ENCODE measurements at places on chromosomes 3 and 15.

GRCh38 chr3:187518207-187518606 is 150.0 kb downstream of the RTP4 start:
- DNase-seq, result no peak

DNA sequence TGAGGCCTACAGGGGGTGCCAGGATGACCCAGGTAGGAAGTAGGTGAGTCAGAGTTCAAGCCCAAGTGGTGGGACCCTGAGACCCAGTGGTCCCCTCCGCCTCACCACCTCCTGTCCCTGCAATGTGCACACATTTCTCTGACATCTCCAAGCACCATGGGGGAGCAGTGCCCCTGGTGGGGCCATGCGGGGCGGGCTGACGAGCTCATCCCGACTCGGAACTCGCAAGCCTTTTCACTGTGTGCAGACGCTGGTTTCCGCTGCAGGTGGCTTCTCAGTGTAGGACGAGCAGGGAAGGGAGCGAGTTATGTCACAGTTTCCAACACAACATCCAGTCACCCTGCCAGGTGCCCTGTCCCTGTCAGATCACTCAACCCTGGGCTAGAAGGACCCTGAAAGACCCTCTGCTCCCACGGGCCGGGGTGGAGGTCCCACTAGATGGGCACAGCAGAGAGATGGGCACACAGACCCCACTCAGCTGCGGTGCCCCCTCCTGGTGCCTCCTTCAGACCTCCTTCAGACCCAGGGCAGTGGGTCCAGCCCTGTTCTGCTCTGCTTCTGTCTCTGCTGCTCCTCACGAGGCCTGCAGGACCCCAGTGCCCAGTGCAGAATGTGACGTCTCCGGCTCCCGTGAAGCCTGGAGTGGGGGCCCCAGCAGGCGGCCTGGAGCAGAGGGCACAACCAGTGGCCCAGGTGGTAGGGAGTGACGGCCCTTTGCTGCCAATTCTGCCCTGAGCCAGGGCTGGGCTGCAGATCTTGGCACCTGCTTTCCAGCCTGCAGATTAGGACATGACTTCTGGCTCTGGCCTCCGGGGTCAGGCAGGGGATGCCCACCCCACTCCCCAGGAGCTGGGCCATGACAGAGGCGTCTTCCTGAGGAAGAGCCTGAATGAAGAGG is 102.0 kb upstream of the RPL32 start:
- DNase-seq, result no peak

GRCh38 chr3:187594272-187594671 is 75.9 kb downstream of the SST start:
- DNase-seq, result no peak

DNA sequence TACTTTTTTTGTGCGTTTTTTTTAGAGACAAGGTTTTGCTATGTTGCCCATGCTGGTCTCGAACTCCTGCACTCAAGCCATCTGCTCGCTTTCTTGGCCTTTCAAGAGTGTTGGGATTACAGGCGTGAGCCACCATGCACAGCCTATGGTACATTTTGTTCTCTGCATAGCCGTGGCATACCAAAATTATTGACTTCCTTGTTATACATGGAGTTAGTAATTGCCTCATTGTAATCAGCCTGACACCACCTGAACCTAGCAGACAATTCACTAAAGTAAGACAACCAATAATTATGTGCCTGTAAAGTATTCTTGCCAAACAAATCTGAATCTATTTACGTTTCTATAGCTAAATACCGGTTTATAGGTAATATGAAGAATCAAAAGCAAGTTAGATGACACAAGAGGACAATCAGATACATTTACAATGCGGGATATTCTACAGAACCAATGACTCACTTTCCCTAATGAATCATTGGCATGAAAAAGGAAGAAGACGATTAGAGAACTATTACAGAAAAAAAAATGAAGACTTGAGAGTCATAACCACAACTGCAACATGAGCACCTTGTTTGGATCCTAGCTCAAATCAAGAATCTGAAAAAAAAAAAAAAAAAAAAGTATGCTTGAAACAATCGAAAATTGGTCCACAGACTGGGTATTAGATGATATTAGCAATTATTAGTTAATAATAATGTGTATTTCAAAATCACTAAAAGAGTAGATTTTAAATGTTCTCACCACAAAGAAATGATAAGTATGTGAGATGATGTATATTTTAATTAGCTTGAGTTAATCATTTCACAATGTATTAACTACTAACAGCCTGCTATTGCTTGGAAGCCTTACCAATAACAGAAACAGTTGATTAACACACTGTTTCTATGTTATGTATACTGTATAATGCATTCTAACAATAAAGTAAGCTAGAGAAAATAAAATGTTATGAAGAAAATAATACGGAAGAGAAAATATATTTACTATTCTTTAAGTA is 7.1 kb downstream of the GUCA1C start:
- DNase-seq, result no peak

DNA sequence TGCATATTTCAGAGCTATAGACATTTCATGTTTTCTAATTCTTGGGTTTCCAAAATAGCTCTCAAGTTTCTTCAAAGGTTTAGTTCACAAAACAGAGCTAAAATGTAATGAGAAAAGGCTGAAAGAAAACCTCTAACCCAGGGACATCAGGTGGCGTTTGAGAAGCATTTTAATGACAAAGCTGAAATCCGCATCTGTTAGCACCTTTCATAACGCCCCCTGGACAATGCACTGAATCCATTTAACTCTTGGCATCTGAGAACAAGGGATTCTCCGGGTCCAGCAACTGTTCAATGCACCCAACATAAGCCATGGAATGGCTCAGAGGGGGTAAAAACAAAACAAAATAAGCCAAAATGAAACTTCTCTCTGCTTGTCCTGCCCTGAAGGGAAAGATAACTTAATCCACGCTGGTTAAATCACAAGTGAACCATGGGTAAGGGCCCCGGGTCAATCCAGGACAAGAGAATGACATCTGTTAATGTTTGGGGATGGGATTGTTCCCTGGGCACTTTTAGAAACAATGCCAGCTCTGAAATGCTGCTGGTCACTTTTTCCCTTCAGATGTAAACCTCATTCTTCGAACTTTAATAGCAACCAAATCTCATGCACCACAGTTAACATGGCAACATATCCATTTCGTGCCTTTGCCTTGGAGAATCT is 466.2 kb upstream of the ADAMTS9 start:
- no peak for DNase-seq

DNA sequence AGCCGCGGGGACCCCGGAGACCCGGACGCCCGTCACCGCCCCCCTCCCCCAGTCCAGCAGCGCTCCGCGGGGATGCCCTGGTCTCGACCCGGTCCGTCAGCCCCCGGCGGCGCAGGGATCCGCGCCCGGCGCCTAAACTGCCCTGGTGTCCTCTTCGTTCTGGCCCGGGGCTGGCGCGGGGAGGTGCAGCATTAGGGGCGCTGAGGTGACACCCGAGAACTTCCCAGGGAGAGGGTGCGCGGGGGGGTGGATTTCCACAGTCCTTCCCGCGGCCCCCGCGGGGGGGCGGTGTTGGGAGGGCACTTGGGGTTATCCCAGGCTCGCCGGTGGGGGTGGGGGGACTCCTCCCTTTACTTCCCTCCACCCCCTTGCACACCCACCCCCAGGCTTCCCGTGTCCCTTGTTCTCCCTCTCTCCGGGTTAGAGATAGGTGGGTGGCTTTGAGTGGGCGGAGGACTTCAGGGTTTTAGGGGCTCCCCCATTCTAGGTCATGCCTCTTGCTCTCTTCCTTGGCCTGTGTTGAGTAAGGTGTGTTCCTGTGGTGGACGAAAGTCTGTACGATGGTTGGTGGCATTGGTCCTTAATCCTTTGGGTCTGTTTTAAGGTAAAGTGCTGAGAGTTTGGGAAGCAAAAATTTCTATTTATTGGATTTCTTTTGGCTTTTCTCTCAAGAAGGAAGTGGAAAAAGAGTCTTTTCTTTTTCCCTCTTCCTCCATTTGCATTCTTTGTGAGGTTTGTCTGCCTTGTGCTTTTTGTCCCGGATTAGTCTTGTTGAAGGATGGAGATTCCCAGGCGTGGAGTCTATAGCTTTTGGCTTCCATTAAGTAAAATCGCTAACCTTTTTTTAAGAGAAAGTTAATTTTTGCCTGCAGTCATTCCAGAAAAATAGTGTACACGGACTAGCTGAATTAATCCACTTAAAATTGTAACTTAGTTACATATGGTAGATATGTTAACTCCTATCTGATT is 811 bp downstream of the SKIL start:
- DNase-seq, result peak; percentile 65

Data from GM12864 (cell line).